ENCODE measurements at places on chromosomes 7 and 10.

DNA sequence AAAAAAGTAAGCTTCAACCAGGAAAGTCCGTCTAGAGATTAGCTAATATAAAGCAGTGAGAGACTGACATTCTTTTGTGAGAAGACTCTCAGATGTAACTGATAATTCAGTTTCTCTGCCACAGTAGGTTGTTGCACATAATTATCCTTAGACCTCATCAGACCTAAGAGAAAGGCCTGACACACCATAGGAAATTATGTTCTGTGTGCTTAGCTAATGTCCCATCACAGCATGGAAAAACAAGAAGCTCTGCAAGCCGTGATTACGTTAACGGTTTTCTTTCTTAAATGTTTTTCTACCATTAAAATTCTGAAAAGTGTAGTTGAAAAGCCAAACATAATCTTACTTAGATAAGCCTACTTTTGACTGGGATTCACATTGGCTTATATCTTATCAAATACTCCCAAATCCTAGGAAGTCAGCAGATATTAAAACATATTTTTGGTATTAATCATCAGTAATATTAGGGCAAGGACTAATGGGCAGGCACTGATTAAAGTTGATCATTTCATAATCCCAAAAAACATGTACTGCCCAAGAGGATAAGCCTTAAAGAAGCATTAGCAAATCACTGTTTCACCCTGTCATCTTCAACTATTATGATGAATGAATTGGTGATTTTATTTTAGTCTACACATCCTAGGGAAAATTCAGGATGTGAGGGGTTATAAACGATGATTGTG lies 5.2 kb downstream of the CSTF2T start:
- H3K27ac ChIP-seq = no peak overlapping the region
- H3K4me3 ChIP-seq = no peak overlapping the region

GRCh38 chr10:130606001-130606405 lies 469.8 kb downstream of the GLRX3 start:
- DNase-seq = no peak
- no peaks in the 10 kb centered on the region for H3K27me3 ChIP-seq
- no peak overlapping the region for H3K4me3 ChIP-seq
- no peaks in the 10 kb centered on the region for H3K36me3 ChIP-seq
- H3K27ac ChIP-seq = no peak overlapping the region
- no peaks in the 10 kb centered on the region for H3K4me1 ChIP-seq

DNA sequence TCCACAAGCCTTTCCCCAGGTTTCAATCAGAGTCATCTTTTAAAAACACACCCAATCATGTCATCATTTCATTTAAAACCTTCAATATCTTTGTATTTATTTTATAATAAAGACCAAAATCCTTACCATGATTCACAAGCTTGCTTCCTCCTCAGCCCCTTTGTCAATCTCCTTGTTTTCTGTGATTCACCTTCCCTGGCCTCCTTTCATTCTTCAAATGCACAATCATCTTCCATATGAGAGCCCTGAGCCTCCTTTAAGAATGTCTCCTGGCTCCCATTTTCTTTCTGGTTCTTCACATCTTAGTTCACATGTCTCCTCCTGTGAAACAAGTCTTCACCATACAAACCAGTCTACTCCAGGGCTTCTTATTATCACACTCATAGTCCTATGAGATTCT lies 904.0 kb downstream of the SORCS3 start:
- H3K27ac ChIP-seq = no peak overlapping the region
- H3K4me1 ChIP-seq = no peaks in the 10 kb centered on the region
- no peaks in the 10 kb centered on the region for H3K27me3 ChIP-seq
- H3K4me3 ChIP-seq = no peak overlapping the region
- DNase-seq = no peak
- H3K36me3 ChIP-seq = no peaks in the 10 kb centered on the region

GRCh38 chr10:117186832-117187615 lies 10.3 kb upstream of the KCNK18 start:
- no peak overlapping the region for H3K4me3 ChIP-seq
- no peaks in the 10 kb centered on the region for H3K36me3 ChIP-seq
- H3K27me3 ChIP-seq = no peaks in the 10 kb centered on the region
- no peak overlapping the region for H3K27ac ChIP-seq
- no peaks in the 10 kb centered on the region for H3K4me1 ChIP-seq
- no peak for DNase-seq

- H3K27ac ChIP-seq = no peak overlapping the region
- DNase-seq = no peak
- H3K4me3 ChIP-seq = no peak overlapping the region
- H3K36me3 ChIP-seq = peaks cover 62% of the 10 kb centered on the region
- no peaks in the 10 kb centered on the region for H3K27me3 ChIP-seq
Observed at GRCh38 chr7:44646176-44646920, 39.9 kb downstream of the OGDH start.
